ENCODE measurements at places on chromosomes 4 and X.

DNA sequence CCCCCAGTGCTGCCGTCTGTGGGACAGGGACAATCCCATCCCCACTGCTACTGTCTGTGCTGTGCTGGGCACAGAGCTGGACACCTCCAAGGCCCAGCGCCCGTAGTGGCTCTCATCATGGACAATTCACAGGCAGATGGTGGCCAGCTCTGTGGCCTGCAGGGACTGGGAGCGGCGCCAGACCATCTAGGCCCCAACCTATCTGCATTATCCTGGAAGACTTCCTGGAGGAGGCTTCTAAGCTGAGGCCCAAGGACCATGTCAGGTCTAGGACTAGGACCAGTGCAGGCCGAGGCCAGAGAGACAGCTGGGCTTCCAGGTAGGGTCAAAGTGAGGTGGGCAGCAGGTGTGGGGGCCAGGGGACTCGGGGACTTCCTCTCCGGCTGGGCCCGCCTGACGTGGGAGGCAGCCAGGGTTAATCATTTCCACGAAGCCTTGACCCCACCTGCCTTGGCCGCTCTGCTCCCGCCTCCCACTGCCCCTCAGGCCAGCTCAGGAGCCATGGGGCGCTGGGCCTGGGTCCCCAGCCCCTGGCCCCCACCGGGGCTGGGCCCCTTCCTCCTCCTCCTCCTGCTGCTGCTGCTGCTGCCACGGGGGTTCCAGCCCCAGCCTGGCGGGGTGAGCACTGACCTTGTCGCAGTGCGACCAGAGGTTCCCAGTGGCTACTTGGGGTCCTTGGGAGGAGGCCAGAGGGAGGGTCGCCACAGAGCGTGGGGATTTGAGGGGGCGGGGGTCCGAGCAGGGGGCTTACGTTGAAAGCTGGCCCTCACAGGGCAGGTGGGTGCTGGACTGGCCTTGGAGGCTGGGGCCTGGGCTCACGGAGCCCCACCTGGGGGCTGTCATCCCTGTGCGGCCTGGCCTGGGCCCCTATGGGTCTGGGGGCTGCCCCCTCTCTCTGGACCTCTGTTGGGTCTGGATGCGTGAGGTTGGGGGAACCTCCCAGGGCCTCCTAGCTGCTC, at the start of gene HGFAC:
TSS of gene HGFAC (plus strand) at position 468 of the 959 bp plus-strand sequence. CDS start at position 502, 34 bp downstream.
- DNase-seq: no peak

GRCh38 chr4:72531768-72532290, 37.2 kb downstream of the ADAMTS3 start:
- DNase-seq: no peak

DNA sequence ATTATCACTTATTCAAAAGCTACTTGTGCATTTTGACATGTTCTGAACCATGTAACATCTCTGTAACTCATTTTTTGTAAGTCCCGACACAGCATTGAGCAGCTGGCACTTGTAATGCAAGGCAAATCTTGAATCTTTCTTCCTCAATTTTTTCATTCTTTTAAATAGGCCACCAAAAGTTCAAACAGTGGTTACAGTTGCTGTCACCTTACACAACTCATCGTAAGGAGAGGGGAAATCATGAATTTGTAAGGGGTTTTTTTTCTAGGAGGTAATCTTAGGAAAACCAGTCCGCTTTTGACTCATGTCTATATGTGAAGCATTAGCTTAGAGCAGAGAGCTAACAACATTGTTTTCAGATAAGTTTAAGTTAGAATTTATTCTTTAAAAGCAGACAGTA, 124.5 kb downstream of the PDLIM5 start:
- DNase-seq: no peak

GRCh38 chrX:7316280-7316679, 168.3 kb upstream of the PUDP start:
- DNase-seq: no peak

- no peak for DNase-seq
Observed at GRCh38 chrX:132467026-132467425, 21.8 kb downstream of the MBNL3 start.

DNA sequence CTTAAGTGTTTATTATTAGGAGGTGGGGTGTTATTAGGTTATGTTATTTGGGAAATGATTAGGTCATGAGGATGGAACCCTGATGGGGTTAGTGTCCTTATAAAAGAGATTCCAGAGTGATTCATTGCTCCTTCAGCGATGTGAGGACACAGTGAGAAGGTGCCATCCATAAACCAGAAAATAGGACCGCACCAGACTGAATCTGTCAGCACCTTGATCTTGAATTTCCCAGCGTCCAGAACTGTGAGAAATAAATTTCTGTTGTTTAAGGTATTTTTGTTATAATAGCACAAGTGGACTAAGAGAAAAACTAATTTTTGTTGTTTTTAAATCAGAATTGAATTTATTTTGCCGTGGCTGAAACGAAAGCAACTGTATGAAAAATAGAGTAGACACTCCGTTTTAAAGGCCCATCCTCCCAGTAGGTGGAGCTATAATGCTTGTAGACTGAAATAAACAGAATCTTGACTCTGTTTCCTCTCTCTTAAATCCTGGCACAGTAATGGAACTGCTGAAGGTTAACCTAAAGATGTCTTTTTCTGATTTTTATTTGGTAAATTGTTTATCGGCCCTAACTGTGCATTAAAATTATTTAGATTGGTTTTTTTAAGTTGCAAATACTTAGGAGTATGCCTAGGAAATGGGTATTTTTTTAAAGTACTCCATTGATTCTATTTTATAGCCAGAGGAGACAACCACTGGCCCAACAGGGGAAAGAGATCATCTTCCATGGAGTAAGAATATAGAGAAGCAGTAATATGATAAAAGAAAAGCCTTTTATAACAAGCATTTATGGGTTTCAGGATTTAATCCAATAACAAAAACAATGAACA, 133.2 kb upstream of the ADAMTS3 start:
- peak; percentile 20 for DNase-seq

DNA sequence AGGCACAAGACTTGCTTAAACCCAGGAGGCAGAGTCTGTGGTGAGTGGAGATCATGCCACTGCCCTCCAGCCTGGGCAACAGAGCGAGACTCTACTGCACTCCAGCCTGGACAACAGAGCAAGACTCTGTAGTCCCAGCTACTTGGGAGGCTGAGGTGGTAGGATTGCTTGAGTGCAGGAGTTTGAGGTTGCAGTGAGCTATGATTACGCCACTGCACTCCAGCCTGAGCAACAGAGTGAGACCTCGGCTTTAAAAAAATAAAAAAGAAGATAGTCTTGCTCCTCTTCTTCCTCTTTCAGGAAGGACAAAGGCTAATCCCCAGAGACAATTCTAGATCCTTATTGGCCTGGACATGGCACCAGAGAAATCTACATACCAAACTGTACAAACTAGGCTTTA, 5.7 kb upstream of the PPEF2 start:
- no peak for DNase-seq

DNA sequence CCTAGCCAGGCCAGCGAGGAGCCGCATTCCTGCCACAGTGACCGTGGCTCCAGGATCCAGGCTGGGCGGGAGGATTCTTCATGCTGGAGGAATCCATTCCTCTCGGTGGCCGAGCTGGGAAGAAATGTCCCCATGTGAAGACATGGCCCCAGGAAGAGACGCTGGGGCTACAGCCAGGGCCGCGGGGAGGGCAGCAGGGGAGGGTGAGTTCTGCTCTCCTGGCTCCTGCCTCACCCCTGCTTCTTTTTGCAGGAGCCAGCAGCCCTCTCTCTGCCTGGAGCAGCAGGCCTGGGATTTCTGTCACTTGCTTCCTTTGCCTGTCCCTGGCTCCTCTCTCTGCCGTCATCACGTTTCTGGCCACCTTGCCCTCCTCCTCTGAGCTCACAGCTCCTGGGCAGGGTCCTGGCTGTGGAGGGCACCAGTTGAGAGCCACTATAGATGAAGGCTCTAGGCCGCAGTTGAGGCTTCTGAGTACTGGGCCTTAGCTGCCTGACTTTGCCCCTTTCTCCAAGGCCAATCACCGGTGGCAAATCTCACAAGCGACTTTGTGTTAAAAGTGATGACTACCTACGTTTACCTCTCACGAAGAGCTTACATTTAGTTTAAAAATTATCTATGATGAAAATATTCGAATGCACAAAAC, 48.3 kb downstream of the ENPP6 start:
- DNase-seq: no peak

DNA sequence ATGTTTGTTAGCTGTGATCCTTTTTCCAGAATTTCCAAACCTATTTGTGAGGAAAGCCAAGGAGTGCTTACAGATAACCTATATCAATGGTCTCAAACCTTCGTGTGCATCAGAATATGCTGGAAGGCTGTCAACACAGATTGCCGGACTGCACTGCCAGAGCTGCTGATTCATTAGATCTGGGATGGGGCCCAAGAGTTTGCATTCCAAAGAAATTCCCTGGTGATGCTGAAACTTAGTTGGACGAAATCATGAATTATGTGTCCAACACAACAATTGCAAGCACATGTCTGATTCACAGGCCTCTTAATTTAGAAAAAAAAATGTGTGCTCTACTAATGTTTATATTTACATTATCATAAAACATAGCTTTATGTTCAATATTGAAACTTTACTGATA, 544.0 kb upstream of the AMOT start:
- DNase-seq: no peak

- DNase-seq: no peak
Observed at GRCh38 chrX:11591723-11592346, 73.9 kb downstream of the ARHGAP6 start.

GRCh38 chr4:139819082-139819481, 153.5 kb downstream of the MGST2 start:
- no peak for DNase-seq

DNA sequence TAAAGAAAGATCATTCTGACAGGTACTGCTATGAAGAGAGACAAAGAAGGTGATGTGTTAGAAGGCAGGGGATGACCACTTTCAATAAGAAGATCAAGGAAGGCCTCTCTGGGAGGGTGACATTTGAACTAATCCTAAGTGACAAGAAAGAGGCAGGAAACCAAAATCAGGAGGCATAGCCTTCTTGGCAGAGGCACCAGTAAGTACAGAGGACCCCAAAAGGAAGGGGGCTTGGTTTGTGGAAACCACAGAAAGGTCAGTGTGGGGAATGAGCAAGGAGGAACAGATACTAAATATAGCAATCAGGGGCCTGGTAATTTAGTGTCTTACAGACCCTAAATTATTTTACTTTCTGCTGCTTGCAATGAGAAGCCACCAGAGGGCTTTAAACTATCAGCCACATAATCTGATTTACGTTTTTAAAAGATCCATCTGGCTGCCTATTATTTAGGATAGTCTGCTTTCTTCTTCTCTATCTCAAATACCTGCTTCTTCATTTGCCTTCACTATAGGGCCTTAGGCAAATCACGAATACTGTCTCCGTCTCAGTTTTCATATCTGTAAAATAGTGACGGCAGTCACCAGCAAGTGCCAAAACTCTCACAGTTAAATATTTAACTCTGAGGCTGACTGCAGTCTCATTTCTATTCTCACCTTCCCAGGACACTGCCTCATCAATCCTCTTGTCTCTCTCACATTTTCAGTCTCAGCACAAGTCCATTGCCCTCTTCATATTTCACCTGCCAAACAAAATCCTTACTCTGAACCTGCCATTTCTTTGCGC, 16.7 kb downstream of the NR3C2 start:
- DNase-seq: no peak

- no peak for DNase-seq
Observed at GRCh38 chr4:185672618-185673017, 137.3 kb upstream of the PDLIM3 start.

- no peak for DNase-seq
Observed at GRCh38 chrX:39117101-39117500, 315.8 kb downstream of the MID1IP1 start.

DNA sequence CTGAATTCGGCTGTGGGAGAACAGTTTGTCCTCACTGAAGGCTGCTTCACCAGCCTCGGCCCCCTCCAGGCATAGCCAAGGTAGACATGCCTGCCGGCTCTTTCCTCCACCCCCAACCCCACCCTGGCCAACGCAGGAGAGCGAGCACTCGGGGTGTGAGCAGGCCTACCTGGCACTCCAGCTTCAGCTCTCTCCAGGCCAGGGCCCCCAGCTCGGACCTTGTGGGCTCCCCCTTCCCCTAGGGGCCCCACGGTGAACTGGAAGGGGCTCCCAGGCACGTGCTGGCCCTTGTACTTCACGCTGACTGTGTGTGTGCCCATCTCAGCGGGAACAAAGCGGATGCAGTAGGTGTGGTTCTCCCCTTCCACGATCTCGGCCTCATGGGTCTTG, 22.4 kb downstream of the FLNA start:
- DNase-seq: no peak

DNA sequence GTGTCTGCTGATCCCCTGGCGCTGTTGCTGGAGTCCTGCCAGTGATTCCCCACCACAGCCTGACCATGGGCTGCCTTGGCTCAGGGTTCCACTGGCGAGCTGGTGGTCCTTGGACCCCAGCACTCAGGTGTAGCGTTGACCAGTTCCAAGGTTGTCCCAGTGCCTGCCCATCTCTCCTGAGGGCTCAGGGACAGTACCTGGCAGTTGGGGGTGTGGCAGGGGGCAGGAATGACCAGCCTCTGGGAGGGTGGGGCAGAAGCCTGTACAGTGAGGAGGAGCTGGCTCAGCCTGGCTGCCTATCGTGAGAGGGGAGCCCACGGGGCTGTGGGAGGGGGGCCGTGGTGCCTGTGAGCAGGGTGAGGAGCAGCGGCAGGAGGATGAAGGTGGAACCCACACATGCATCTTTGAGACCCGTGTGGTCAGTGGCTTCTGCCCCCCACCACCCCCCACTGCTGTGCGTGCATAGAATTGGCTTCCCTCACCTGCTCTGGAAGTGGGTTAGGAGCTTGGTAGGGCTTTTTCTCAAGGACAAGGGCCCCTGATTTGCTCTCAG, 12.6 kb upstream of the MSANTD1 start:
- DNase-seq: no peak

DNA sequence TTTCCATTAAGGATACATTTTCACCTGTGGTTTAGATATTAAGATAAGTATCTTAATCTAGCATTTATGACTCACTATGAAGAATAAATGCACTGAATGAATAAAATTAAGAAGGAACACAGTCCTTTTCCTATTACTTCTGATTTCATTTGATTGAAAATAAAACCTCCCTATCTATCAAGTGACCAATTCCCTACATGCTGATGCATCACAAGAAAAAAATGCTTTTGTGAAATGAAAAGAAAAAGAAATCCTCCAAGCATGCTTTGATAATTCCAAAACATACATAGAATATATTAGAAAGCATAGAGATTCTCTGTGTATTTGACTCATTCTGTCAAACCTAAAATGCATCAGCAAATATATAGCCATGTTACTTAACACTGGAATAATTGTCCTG, 37.1 kb downstream of the PCDH10 start:
- no peak for DNase-seq

GRCh38 chr4:173485164-173485563, 44.9 kb downstream of the HAND2 start:
- no peak for DNase-seq
